ENCODE measurements at places on chromosomes 5 and 9. TPM values are rescaled to one million over a fixed set of nuclear protein-coding genes. Genes with fewer than 3 reads are reported as not detected.

Gene C9orf153
- 0.66 TPM for total RNA-seq

Gene INSL6
- total RNA-seq, result not detected

Gene PCDHB7
- not detected for total RNA-seq

Gene ARSI
- total RNA-seq, result 0.22 TPM

Gene AGGF1
- total RNA-seq, result 15.7 TPM

DNA sequence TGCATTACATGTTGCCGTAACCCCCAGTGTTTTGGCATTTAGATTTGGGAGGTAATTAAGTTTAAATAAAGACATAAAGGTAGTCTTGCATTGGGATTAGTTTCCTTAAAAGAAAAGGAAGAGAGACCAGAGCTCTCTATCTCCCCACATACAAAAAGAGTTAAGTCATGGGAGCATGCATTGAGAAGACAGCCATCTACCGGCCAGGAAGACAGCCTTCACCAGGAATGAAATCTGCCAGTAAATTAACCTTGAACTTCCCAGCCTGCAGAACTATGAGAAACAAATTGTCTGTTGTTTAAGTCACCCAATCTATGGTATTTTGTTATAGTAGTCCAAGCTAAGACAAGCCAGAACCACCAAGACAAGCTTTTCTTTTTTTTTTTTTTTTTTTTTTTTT is 567.0 kb upstream of the CDH18 start:
- H3K27me3 ChIP-seq, result no peaks in the 10 kb centered on the region
- DNase-seq, result no peak
- no peaks in the 10 kb centered on the region for H3K4me1 ChIP-seq
- H3K4me3 ChIP-seq, result no peak overlapping the region

- H3K27ac ChIP-seq, result no peak overlapping the region
- no peak overlapping the region for H3K4me3 ChIP-seq
- H3K27me3 ChIP-seq, result no peaks in the 10 kb centered on the region
- no peaks in the 10 kb centered on the region for H3K36me3 ChIP-seq
- DNase-seq, result no peak
These were observed 424.0 kb upstream of the RGMB start for GRCh38 chr5:98349251-98349989.

- H3K4me1 ChIP-seq, result no peaks in the 10 kb centered on the region
- H3K27me3 ChIP-seq, result no peaks in the 10 kb centered on the region
- DNase-seq, result no peak
These were observed 147.8 kb downstream of the KCTD16 start for GRCh38 chr5:144318460-144318859.

DNA sequence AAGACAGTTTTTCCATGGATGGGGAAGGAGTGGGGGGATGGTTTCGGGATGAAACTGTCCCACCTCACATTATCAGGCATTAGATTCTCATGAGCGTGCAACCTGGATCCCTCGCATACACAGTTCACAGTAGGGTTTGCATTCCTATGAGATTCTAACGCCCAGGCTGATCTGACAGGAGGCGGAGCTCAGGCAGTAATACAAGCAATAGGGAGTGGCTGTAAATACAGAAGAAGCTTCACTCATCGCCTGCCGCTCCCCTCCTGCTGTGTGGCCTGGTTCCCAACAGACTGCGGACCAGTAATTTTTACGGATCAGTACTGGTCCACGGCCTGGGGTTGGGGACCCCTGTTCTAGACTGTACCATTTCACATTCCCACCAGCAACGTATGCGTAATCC is 68.3 kb upstream of the OTULINL start:
- H3K36me3 ChIP-seq, result no peaks in the 10 kb centered on the region
- H3K4me3 ChIP-seq, result no peak overlapping the region
- no peak overlapping the region for H3K27ac ChIP-seq
- H3K4me1 ChIP-seq, result no peaks in the 10 kb centered on the region

DNA sequence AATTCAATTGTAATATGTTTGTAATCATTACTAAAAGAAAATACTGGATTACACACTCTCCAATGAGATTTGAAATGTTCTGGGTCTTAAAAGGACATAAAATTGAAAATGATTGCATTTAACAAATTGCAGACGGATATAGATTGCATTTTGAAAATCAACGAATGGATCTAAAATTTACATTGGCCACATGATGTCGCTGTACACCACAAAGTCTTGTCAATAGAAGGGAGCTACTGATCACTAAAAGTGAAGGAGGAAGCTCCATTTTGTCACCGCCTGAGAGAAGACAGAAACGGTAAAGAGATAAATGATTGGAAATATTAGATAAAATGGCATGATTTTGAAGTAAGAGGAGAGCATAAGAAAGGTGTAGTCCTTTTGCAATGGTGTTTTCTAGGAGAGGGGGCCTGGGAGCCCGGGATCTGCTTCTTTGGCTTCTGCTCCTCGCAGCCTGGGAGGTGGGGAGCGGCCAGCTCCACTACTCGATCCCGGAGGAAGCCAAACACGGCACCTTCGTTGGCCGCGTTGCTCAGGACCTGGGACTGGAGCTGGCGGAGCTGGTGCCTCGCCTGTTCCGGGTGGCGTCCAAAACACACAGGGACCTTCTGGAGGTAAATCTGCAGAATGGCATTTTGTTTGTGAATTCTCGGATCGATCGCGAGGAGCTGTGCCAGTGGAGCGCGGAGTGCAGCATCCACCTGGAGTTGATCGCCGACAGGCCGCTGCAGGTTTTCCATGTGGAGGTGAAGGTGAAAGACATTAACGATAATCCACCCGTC is at the start of gene PCDHA1:
PCDHA1 (plus strand) TSS at position 236 of the 782 bp plus-strand sequence.
- no peaks in the 10 kb centered on the region for H3K4me1 ChIP-seq
- no peaks in the 10 kb centered on the region for H3K36me3 ChIP-seq
- H3K27ac ChIP-seq, result no peak within 1 kb of the TSS

GRCh38 chr5:155366096-155366495 is 352.5 kb downstream of the KIF4B start:
- no peaks in the 10 kb centered on the region for H3K4me1 ChIP-seq
- no peak for DNase-seq
- H3K27me3 ChIP-seq, result no peaks in the 10 kb centered on the region
- H3K36me3 ChIP-seq, result no peaks in the 10 kb centered on the region

- H3K4me3 ChIP-seq, result no peak overlapping the region
- H3K27me3 ChIP-seq, result no peaks in the 10 kb centered on the region
- H3K36me3 ChIP-seq, result no peaks in the 10 kb centered on the region
- H3K27ac ChIP-seq, result no peak overlapping the region
- no peaks in the 10 kb centered on the region for H3K4me1 ChIP-seq
- DNase-seq, result no peak
These were observed 103.6 kb upstream of the IER5L start for GRCh38 chr9:129281506-129282145.

GRCh38 chr9:132350861-132351315 is 3.9 kb downstream of the SETX start:
- H3K36me3 ChIP-seq, result peaks cover 57% of the 10 kb centered on the region
- H3K4me1 ChIP-seq, result peaks cover 53% of the 10 kb centered on the region
- H3K4me3 ChIP-seq, result peak overlapping the region; percentile 37
- no peaks in the 10 kb centered on the region for H3K27me3 ChIP-seq

- no peaks in the 10 kb centered on the region for H3K27me3 ChIP-seq
- DNase-seq, result no peak
- no peaks in the 10 kb centered on the region for H3K36me3 ChIP-seq
- H3K4me1 ChIP-seq, result no peaks in the 10 kb centered on the region
These were observed 1080.3 kb downstream of the NR2F1-AS1 start for GRCh38 chr5:92500752-92501151.

DNA sequence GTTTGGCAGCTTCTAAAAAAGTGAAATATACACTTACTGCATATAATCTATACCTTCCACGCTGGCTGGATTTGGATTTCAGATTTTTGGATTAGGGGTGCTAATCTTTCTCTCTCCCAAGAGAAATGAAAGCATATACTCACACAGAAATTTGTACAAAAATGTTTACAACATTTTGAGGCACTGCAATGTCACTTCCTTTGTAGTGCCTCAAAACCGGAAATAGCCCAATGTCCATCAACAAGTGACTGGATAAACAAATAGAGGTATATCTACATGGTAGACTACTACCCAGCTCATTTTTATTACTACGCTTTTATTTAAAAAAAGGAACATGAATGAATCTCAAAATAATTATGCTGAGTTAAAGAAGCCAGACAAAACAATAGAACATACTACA is 74.0 kb upstream of the MIER3 start:
- H3K27ac ChIP-seq, result no peak overlapping the region
- H3K36me3 ChIP-seq, result no peaks in the 10 kb centered on the region
- H3K27me3 ChIP-seq, result no peaks in the 10 kb centered on the region
- DNase-seq, result no peak
- peaks cover 3% of the 10 kb centered on the region for H3K4me1 ChIP-seq

GRCh38 chr9:113541019-113541900 is 77.7 kb downstream of the RGS3 start:
- no peak overlapping the region for H3K4me3 ChIP-seq
- H3K27me3 ChIP-seq, result no peaks in the 10 kb centered on the region
- no peak for DNase-seq
- H3K27ac ChIP-seq, result no peak overlapping the region

DNA sequence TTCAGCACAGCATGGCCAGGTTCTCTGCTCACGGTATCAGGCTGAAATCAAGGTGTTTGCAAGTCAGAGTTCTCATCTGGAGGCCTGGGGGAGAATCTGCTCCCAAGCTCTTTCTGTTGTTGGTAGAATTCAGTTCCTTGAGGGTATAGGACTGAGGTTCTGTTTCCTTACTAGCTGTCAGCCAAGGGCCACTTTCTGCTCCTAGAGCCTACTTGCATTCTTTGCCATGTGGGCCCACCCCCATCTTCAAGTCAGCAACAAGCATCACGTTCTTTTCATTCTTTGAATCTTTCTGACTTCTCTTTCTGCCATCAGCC is 7.4 kb upstream of the CDC42SE2 start:
- no peak for DNase-seq
- peaks cover 18% of the 10 kb centered on the region for H3K36me3 ChIP-seq
- H3K27me3 ChIP-seq, result no peaks in the 10 kb centered on the region
- peak overlapping the region; percentile 29 for H3K4me3 ChIP-seq
- H3K4me1 ChIP-seq, result peaks cover 62% of the 10 kb centered on the region

GRCh38 chr5:124979251-124979650 is 232.8 kb upstream of the ZNF608 start:
- no peak overlapping the region for H3K27ac ChIP-seq
- no peak overlapping the region for H3K4me3 ChIP-seq
- H3K27me3 ChIP-seq, result no peaks in the 10 kb centered on the region
- DNase-seq, result no peak

- H3K27me3 ChIP-seq, result no peaks in the 10 kb centered on the region
- no peak overlapping the region for H3K27ac ChIP-seq
- H3K4me3 ChIP-seq, result no peak overlapping the region
These were observed 72.6 kb downstream of the TENT4A start for GRCh38 chr5:6785861-6786180.

DNA sequence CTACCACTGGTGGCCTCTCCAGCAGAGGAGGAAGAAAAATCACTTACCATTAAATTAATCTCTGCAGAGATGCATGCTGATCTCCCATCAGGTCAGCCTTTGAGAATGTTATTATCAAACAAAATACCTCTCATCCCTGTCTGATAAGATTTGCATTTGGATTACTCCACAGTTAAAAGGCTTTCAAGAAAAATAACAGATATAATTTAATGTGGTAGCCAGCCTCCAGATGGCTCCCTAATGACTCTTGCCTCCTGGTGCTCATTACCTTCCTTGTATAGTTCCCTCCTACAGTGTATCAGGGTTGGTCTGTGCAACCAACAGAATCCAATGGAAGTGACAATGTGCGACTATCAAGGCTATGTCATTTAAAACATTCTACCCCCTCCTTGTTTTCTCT is 63.6 kb upstream of the TNPO1 start:
- no peak for DNase-seq
- no peaks in the 10 kb centered on the region for H3K36me3 ChIP-seq
- H3K4me3 ChIP-seq, result no peak overlapping the region
- no peak overlapping the region for H3K27ac ChIP-seq
- H3K27me3 ChIP-seq, result no peaks in the 10 kb centered on the region

DNA sequence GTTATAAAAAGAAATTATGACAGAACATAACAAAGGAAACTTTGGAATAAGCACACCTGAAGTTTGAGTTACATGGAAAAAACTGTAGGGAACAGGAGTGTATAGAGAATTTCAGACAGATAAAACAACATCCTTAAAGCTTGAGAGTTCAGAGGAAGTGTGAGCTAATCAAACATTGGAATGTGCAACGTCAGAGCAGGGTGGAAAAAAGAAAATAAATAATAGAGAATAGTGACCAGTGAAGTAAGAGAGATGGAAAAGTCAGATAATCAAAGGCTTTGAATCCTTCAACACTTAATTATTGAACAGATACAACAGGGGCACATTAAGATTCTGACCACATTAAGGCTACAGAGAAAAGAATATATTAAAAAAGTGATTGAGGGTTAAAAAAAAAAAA is 128.5 kb upstream of the CDH10 start:
- no peak for DNase-seq
- H3K4me3 ChIP-seq, result no peak overlapping the region

- no peak overlapping the region for H3K4me3 ChIP-seq
- H3K36me3 ChIP-seq, result peaks cover 98% of the 10 kb centered on the region
- no peak for DNase-seq
- H3K4me1 ChIP-seq, result peaks cover 5% of the 10 kb centered on the region
- H3K27ac ChIP-seq, result no peak overlapping the region
These were observed 70.0 kb downstream of the SECISBP2 start for GRCh38 chr9:89388084-89388867.

- H3K27ac ChIP-seq, result no peak overlapping the region
- no peak for DNase-seq
- no peaks in the 10 kb centered on the region for H3K27me3 ChIP-seq
- H3K36me3 ChIP-seq, result no peaks in the 10 kb centered on the region
These were observed 27.1 kb upstream of the N4BP3 start for GRCh38 chr5:178086266-178086665.

- DNase-seq, result no peak
- no peak overlapping the region for H3K4me3 ChIP-seq
- no peak overlapping the region for H3K27ac ChIP-seq
- H3K27me3 ChIP-seq, result no peaks in the 10 kb centered on the region
- H3K36me3 ChIP-seq, result no peaks in the 10 kb centered on the region
- no peaks in the 10 kb centered on the region for H3K4me1 ChIP-seq
These were observed 79.4 kb upstream of the IZUMO3 start for GRCh38 chr9:24625097-24625496.

DNA sequence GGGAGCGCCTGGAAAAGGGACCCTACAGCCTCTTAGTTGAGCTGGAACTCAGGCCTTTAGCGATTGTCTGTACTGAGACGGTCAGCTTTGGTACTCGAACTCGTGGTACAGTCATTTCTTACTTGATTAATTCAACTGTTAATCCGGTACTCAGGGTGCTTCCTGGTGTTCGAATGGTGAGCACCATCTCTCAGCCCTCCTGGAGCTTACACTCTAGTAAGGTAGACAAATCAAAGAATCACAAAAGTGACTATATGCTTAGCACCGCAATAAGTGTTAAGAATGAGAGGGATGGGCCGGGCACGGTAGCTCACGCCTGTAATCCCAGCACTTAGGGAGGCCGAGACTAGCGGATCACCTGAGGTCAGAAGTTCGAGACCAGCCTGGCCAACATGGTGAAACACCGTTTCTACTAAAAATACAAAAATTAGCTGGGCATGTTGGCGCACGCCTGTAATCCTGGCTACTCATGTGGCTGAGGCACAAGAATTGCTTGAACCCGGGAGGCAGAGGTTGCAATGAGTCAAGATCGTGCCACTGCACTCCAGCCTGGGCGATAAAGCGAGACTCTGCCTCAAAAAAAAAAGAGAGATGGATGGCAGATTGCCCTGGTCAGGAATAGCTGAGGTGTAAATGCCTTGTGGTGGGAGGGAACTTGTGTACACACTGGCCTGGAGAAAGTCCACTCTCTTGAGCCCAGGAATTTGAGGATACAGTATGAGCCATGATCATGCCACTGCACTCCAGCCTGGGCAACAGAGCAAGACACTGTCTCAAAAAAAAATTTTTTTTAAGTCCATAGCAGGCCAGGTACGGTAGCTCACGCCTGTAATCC is 981 bp downstream of the TCOF1 start:
- no peaks in the 10 kb centered on the region for H3K27me3 ChIP-seq
- peaks cover 28% of the 10 kb centered on the region for H3K4me1 ChIP-seq
- DNase-seq, result no peak
- H3K4me3 ChIP-seq, result peak overlapping the region; percentile 86
